ENCODE measurements at places on chromosomes 12 and 14. TPM values are rescaled to one million over a fixed set of nuclear protein-coding genes. Genes with fewer than 3 reads are reported as not detected.

DNA sequence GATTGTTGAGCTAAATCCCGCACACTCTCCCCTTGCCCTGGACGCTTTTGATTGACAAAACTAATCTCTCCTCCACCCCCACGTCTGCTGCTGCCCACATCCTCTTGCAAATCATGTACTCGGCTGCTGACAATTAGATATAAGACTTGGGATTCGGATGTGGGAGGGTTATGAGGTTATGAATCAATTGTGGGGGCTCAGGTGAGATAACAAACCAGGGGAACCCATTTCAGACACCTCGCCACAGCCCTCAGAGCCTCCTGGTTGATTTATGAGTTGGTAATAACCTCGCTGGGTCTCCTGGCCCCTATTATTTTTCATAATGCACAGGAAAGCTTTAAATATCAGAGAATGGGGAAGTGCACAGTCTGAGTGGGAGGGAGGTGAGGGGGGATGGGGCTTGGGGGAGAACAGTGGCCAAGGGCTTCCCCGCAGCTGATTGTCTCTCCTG lies 449.9 kb downstream of the DPF3 start:
- DNase-seq, result peak; percentile 33

DNA sequence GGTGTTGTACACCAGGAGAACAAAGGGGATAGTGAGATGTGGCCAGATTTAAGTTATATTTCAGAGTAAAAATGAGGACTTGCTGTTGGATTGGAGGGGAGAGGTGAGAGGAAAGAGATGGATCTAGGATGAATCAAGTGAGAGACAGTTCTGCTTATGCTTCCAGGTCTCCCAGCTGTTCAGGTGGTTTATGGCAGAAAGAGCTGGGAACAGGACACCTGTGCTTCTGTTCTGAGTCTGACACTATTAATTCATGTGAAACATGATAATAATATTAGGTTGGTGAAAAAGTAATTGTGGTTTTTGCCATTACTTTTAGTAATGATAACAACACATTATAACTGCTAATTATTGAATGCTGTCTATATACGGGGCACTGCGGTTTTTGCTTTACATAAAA lies 55.7 kb downstream of the SLC15A5 start:
- no peak for DNase-seq

DNA sequence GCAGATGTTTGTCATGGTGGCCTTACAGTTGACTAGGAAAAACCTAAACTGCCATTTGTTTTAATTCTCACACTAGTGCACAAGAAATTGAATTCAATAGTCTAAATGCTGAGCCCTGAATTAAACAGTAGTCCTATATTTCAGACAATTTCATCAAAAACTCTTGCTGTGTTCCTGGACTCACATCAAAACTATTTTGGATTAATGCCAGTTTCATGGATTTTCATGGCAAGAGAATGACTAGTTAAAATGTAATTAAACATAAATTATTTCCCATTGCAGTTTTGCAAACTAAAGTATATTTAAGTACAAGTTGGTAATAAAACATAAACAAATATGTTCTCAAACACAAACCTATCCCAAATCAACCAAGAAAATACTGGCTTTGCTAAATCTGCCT lies 468.0 kb upstream of the PRICKLE1 start:
- no peak for DNase-seq

DNA sequence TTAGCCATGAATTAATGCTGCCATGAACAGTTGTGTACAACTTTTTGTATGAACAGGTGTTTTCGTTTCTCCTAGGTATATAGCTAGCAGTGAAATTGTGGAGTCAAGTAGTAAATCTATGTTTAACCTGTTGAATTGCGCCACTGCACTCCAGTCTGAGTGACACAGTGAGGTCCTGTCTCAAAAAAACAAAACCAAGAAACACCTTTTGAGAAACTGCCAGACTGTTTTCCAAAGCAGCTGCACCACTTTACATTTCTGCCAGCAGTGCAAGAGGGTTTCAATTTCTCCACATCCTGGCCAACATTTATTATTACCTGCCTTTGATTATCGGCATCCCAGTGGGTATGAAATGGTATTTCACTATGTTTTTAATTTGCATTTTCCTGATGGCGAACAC lies 3.3 kb upstream of the PLEKHG3 start:
- no peak for DNase-seq

- no peak for DNase-seq
Observed at GRCh38 chr12:104590022-104590421, 133.3 kb downstream of the CHST11 start.

- peak; percentile 25 for DNase-seq
Observed at GRCh38 chr12:103964805-103965204, 867 bp upstream of the TDG start.

DNA sequence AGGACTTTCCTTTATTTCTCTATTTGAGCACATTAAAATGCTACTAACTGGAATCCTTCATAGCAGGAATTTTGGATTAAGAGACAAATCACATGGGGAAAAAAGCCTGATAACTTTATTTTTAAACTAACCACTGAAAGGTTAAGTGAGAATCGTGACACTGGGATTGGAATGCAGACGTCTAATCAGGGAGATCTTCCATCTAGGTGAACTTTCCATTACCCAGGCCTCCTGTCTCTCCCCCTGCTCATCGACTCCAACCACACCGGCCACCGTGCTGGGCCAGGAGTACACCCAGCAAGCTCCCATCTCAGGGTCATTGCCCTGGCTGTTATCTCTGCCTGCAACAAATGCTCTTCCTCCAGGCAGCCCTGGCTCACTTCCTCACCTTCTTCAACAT lies 19.0 kb downstream of the PTGER2 start:
- no peak for DNase-seq

- DNase-seq, result peak; percentile 71
Observed at GRCh38 chr14:69543341-69544115, 31.1 kb downstream of the CCDC177 start.

- no peak for DNase-seq
Observed at GRCh38 chr14:76595266-76595665, 166.0 kb upstream of the VASH1 start.

GRCh38 chr12:20561871-20562270 lies 133.3 kb upstream of the SLCO1C1 start:
- DNase-seq, result peak; percentile 36

DNA sequence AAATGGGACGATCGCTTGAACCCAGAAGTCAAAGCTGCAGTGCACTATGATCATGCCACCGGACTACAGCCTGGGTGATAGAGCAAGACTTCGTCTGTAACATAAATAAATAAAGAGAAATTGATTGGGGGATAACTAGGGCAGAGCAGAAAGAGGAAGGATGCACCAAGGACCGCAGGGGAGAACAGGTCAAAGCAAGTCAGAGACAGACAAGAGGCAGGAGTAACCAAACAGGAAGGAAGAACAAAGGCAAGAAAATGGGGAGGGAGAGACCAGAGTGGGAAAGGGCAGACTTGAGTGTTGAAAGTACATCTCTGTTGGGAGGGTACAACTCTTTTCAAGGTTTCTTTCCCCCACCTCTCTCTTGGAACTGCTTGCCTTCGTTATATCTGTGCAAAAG lies 50.8 kb upstream of the ELK3 start:
- DNase-seq, result no peak

- no peak for DNase-seq
Observed at GRCh38 chr14:56487090-56487667, 92.4 kb upstream of the TMEM260 start.

DNA sequence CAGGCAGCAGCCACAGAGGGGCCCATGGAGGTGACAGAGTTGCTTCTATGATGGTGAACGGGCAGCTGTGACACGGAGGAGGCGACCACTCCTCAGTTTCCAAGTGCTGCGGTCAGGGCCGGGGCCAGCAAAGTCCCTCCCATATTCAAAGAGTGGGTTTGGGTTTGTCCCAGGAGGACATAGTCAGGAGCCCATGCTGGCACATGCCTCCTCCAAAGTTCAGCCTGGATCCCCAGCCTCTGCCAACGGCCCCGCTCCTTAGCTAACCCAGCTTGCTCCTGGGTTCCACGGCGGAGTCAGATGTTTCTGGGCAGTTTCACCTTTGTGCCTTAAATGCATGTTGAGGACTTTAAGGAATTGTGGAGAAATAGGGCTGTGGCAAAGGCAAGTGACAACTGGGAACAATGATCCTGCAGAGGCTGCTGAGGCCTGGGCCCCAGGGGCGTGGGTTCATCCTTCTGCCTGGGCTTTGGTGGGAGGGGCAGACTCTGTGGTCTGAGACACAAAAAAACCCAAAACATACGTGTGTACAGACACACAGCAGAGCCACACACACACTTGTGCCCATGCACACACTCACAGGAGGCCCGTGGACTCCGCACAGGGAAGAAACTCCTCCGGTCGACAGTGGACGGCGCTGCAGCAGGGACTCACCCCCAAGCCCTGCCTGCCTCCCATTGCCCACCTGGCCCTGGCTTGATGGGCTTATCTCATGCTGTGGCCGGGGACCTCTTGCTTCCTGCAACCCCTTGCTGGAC lies 399.4 kb downstream of the TMEM121 start:
- DNase-seq, result no peak

DNA sequence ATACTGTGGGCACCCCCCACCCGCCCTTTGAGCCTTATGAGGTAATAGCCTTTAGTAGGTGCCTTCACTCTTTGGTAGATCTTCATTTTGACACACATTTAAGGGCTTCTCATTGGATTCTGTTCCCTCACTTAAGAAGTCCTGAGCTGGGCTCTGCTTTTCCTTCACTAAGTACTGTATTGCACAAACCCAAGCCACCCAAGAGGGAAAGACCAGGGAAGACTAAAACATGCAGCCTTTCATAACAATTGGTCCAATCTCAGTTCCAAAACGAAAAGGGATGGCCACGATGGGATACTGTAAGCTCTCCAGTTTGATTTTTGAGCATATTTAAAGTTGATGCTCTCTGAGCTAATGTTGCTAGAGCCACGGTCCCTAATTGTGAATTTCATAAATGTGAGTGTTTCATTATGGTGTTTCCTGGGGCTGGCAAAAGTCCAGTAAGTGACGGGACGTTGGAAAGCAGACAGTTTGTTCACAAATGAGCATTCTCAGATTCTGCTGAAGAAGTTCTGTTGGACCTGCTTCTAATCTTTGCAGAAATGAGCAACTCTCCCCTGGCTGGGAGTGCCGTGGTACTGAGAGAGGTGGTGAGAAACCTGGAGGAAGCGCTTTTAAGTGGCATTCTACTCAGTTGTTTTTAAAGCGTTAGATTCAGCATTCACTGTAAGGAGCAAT lies 9.4 kb downstream of the SSPN start:
- DNase-seq, result no peak

- no peak for DNase-seq
Observed at GRCh38 chr14:29273513-29273912, 506.9 kb downstream of the FOXG1 start.

DNA sequence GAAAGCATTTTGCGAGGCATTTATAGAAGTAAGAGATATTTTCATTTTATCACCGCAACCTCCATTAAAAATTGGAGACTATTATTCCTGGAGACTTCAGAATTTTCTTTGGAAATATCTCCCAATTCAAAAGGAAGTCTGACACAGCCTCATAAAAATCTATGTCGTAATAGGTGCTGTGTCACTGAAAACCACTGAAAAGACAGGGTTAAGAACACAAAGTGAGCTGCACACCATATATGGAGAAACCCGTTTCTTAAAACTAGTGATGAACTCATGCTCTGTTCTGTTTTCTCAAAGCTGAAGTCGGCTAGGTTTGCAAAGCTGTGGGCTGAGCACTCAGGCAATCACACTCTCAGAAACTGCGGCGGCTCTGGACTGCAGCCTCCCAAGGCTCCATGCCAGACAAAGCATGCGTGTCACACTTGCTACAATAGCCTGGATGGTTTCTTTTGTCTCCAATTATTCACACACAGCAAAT lies at the start of gene GLIPR1:
Gene GLIPR1 (plus strand): TSS at position 287 of the 481 bp plus-strand sequence. CDS start 126 bp downstream, at position 413.
- DNase-seq, result peak; percentile 82

DNA sequence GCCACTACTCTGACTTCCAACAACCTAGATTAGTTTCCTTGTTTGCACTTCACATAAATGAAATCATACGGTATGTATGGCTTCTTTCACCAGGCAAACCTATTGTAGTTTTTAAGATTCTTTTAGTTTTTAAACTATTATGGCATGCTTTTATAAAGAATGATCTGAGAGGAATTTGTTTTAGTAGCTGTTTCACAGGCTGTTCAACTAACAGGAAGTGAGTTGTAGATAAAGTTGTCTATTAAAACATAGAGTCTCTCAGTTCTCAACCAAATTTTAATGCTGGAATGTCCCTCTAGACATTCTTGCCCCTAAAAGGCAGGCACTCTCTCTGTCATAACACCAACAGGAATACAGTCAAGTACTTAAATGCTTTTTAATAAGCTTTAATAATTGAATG lies 102.7 kb upstream of the DACT1 start:
- peak; percentile 7 for DNase-seq

- DNase-seq, result no peak
Observed at GRCh38 chr14:39229601-39230110, 4.1 kb upstream of the MIA2 start.

DNA sequence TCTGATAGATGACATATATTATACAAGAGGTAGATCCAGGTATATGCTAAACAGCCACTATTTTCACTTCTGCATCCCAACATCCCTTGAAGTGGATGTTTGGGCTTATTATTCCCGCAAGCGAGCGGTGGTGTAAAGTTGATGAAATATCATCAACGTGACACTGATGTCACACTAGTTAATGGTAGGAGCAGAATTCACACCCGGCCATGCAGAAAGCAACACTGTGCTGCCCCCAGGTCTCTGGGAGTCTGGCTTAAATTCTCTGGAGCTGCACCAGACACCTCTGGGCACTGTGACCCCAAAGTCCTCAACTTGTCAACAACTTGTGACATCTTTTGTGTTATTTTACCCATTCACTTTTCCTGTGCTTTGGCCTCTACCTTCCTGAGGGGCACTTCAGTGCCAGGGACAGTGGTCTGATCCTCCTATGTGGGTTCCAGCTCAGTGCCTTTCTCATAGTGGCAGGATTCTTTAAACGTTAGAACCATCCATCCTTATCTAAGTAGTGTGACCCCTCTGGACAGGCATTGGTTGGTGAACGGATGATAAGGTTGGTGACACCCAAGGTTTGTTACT lies 952 bp downstream of the DRAM1 start:
- no peak for DNase-seq

- DNase-seq, result no peak
Observed at GRCh38 chr14:100086361-100086760, 21.1 kb downstream of the EVL start.

DNA sequence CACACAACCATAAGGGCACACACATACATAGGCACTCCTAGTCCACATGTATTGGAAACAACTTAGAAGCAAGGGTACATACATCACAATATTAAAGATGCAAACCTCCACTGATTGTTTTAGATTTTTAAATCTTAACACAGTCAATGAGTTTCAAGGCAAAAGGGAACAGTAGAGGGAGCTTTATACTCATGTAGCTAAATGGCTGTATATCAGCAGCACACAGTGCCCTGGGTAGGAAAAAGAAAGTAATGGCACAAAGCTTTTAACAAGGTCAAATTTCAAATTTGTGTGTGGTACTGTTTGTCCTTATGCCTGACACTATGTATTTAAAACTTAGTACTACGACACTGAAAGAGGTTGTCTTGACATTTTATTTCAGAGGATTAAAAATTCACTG lies 262.0 kb downstream of the MED13L start:
- DNase-seq, result peak; percentile 76

- no peak for DNase-seq
Observed at GRCh38 chr12:19719672-19720071, 280.4 kb downstream of the AEBP2 start.

CBLN3 gene
- 2.0 TPM for total RNA-seq

TCL1B gene
- total RNA-seq, result not detected

ARHGEF40 gene
- 31.9 TPM for total RNA-seq

PTPRR gene
- total RNA-seq, result not detected

TSHR gene
- not detected for total RNA-seq

LRCOL1 gene
- total RNA-seq, result not detected

GSC gene
- not detected for total RNA-seq

C12orf50 gene
- total RNA-seq, result not detected

All from stomach (tissue), 19 donors.